Hippocampal formation (tissue), 2 donors: ENCODE measurements at places on chromosomes 1 and 21.

DNA sequence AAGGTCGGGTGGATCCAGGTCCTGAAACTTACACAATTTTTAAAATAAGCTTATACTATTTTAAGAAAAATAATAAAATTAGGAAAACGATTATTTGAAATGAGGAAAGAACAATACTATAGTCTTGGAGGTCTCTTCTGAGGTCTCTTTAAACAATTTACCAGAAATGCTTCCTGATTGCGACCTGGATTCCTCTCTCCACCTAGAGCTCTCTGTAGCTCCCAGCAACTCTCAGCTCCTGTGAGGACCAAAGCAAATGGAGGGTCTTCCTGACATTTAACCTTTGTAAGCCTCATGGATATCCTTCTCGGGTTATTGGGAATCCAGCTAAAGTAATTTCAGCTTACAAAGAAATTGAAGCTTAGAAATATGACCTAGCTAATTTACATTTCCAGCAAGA, 886 bp downstream of the BTBD8 start:
- no peak for DNase-seq

- DNase-seq = no peak
These were observed 24.1 kb upstream of the CYP4A22 start for GRCh38 chr1:47113178-47113577.

GRCh38 chr1:29599071-29599470, 362.7 kb downstream of the PTPRU start:
- no peak for DNase-seq

- no peak for DNase-seq
These were observed 401.2 kb downstream of the MATN1 start for GRCh38 chr1:30321996-30322858.
